ENCODE measurements at places on chromosomes 7 and 10. TPM values are rescaled to one million over a fixed set of nuclear protein-coding genes. Genes with fewer than 3 reads are reported as not detected.

DNA sequence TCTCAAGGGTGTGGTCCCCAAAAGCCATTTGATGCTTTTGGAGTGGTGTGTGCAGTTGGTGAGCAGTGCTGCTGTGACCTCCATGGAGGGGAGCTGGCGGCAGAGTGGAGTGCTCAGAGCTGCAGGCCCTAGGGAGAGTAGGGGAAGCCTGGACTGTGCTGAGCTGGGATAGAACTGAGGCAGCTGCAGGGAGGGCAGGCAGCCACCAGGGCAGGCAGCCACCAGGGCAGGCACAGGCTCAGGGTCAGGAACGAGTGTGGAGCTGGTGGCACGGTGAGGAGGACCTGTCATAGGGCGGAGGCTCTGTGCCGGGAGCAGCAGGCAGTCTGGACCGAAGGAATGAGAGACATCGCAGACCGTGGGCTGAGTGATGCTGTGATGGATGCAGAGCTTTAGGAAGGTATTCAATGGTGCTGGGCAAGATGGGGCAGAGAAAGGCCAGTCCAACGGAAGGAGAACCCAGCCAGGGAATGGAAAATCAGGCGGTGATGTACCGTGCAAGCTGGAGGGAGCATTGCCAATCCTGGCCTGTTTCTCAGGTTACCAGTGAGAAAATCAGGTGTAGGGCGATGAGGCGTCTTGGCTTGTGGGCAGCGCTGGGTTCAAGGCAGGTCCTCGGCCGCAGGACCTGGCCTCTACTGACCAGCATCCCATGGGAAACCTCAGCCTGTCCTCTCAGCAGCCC, 152.6 kb downstream of the CAMK1D start:
- no peak for DNase-seq

- no peak for DNase-seq
Measured at GRCh38 chr10:93319896-93320295, 162.2 kb downstream of the MYOF start.

DNA sequence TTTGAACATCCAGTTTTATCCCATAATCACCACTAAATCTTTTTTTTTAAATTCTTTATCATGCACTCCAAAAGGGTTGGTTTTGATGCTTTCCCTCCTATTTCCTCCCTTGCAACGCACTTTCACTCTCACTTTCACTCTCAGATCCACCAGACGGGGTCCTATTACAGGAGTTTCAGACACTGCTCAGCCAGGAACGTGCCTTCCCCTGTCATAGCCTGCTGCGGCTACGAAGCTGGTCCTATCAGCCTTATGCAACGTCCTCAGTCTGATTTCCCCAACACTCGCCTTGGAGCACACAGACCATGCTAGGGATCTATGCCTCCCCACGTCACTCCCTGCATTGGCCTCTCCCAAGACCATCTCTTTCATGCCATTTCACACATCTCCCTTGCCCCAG, 23.4 kb downstream of the ZPBP start:
- DNase-seq: no peak

GRCh38 chr7:26863518-26864308, 677 bp downstream of the SKAP2 start:
- DNase-seq: peak; percentile 49

DNA sequence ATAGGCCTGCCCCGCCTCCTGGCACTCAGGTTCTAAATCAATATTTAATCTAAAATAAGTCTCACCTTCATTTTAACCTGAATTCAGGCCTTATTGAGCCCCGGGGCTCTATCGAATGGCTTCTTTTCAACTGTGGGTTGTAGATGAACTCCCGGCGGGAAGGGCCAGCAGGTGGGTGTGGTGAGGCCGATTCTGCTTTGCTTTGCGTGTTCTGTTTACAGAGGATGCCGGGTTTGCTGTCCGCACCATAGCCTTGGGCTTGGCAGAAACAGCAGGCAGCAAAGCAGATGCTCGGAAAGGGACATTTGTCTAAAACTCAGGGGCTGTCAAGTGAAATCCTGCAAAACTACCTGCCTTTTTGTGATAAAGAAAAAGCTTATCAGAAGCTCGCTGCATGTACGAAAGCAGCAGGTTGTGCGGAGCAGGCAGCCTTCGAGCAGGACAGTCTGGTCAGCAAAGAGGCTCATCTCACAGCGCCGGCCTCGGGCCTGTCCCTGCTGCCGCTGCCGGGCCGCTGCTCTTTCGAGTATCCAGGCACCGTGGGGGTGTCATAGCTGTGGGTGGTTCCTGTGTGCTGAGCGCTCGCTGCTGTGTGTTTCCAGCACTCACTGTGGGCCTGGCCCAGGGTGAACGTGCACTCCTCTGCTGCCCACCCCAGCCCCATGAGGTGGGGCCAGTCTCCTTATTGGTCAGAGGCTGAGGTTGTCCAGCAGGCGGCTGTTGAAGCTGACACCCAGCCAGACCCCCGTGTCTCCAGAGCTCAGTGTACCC, 434.8 kb upstream of the FOXK1 start:
- DNase-seq: no peak

- DNase-seq: no peak
Measured at GRCh38 chr10:126203746-126204145, 184.5 kb downstream of the ADAM12 start.

DNA sequence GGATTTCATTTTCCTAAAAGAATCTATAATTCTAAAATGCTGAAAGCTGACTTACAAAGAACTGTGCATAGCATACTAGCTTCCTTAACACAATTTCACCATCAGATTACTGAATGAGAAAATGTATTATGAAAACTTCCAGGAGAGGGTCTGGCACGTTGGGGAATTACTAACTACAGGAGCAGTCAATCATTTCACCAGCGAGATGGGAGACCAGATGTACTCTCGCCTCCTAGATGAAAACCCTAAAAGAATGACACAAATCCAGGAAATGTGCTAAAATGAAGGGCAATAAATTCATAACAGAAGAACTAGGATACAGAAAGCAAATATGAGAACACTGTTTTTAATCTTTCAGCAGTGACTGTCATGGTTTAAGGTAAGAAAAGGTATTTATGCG, 330.8 kb downstream of the ABCA13 start:
- DNase-seq: no peak

GRCh38 chr10:7596356-7596755, 70.4 kb downstream of the ITIH5 start:
- no peak for DNase-seq

DNA sequence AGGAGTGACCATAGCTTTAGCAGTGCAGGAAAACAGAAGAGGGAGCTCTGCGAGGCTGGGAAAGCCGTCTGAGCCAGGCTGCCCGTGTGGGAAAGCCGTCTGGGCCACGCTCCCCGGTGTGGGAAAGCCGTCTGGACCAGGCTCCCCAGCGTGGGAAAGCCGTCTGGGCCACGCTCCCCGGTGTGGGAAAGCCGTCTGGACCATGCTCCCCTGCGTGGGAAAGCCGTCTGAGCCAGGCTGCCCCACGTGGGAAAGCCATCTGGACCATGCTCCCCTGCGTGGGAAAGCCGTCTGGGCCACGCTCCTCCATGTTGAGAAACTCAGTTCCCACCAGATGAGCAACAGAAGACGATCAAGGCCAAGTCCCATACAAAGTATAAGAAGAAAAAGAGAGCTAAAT, 101.8 kb downstream of the GALNT11 start:
- no peak for DNase-seq

DNA sequence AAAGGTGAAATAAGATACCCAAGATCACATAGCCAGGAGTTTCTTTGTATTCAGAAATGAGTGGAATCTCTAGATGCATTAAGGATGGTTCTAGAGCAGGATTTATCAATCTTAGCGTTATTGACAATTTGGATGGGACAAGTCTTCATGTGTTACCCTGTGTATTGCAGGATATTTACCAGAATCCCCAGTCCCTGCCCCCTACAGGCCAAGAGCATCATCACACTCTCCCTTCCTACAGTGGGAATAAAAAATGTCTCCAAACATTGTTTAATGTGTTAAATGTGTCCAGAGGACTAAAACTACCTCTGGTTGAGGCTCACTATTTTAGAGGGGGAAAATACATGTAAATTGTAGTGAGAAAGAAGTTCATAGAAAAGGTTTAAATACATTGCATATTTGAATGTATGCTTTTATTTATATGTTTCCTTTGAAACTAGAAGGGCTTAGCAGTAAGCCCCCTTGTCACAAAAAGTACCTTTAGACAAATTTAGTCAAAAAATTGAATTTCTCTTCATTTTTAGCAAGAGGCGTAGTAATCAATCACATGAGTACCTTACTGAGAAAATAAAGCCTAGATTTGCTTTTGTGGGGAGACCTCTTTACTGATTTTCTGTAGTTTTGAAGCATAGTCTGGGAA, 141.2 kb downstream of the MLLT10 start:
- DNase-seq: peak; percentile 36

DNA sequence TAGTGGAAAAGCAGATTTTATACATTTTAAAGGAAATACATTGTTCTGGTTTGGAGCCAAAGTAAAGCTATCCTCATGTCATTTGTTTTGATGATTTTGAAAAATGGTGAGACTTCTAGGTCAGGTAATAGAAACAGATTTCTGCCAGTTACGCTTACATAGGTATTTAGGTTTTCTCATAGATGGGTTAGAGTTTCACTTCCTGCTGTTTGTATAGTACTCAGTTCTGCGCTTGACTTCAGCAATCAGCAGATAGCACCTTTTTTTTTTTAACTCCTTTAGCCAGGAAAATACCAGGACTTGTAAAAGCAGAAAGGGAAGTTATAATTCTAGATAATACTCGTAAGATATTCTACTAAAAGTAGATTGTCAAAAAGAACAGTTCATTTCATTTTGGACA, 209.8 kb upstream of the POM121L12 start:
- no peak for DNase-seq

GRCh38 chr10:58275261-58275660, 6.3 kb downstream of the CISD1 start:
- no peak for DNase-seq

GRCh38 chr10:77604941-77605351, 32.7 kb downstream of the KCNMA1 start:
- DNase-seq: no peak

GRCh38 chr7:70937424-70937823, 194.5 kb upstream of the GALNT17 start:
- no peak for DNase-seq

GRCh38 chr10:1846032-1846431, 108.7 kb upstream of the ADARB2 start:
- DNase-seq: no peak

GRCh38 chr7:33075818-33076518, 13.4 kb upstream of the NT5C3A start:
- no peak for DNase-seq

- DNase-seq: peak; percentile 70
Measured at GRCh38 chr7:48168159-48168558, 3.1 kb upstream of the ABCA13 start.

- DNase-seq: no peak
Measured at GRCh38 chr7:22731766-22732165, 4.8 kb downstream of the IL6 start.

GRCh38 chr10:50577681-50578350, 45.9 kb downstream of the SGMS1 start:
- peak; percentile 39 for DNase-seq

DNA sequence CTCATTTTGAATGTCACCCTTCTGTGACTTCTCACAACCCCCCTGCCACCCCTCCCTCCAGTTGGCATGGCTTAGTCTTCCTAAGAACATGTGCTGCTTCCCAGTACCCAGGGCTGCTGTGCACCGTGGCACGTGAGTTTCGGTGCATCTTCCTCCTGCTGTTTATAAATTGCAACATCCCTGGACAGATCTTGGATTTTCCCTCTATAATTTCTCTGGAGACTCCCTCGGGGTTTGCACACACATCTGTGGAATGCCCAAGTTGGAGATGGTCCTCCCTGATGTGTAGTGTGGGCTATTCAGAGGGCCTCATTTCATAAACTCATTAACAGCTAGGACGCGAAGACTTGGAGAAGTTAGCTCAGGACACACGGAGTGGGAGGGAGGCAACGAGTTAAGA, 52.9 kb downstream of the IKZF1 start:
- DNase-seq: no peak

DNA sequence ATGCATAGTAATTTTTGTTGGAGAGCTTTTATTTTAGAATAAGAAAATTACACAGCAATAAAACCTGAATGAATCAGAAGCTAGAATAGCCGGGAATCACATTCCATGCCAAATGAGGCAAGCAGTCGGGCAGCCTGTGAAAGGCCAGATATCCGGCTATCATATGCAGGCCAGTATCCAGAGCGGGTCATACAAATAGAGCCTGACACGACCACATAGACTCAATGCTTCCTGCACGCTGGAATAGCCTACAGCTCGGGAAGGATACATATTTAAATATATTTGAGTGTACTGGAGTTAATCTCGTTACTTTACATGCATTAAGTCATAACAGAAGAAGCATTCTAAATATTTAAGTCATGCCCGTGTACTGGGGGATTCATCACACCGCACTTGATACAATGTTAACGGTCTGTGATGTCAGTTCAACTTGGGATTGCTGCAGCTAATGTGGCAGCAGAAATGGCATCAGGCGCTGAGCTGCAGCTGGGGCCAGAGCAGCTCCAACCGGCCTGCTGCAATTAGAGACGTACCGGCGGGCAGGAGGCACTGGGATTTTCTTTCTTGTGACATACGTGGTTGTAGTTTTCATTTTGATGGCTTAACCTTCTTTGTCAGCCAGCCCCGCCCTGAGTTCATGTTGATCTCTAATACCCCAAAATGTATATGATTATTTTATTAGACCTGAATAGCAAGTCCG, 112.0 kb downstream of the EBF3 start:
- no peak for DNase-seq

DNA sequence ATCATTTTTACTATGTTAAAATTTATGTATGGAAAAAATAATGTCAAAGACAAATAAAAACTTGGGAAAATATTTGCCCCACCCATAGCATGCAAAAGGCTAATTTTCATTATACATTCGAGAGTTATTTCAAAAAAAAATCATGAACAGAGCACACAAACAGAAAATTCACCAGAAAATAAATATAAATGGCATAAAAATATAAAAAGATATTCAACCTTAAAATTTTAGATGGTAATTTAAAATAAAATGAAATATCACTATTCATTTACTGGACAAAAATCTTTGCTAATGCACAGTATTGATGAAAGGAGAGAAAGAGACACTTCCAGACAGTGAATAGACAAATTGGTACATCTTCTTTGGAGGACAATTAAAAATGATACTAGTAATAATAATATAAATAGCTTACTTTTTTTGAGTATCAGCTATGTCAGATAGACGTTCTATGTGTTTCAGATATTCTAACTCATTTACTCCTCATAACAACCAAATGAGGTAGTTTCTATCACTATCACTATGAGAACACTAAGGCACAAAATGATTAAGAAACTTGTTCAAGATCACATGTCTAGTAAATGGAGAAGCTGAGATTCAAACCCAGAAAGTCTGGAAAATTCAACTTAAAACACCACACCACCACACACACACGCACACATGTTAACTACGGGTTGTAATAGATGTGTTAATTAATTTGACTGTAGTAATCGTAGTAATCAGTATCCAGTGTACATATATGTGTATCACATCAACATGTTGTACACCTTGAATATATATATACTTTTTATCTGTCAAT, 63.0 kb downstream of the CCDC71L start:
- no peak for DNase-seq

GIGYF1 gene
- 23.3 TPM for total RNA-seq

DGKI gene
- total RNA-seq: 4.2 TPM

TEX47 gene
- total RNA-seq: not detected

HOXA6 gene
- 2.1 TPM for total RNA-seq

LCOR gene
- 14.9 TPM for total RNA-seq

MYOF gene
- 242 TPM for total RNA-seq

HUS1 gene
- 57.2 TPM for total RNA-seq

PBLD gene
- total RNA-seq: 6.8 TPM

DUS4L gene
- 17.8 TPM for total RNA-seq

Data from LHCN-M2 (cell line).